ENCODE measurements at places on chromosomes 7 and 10. TPM values are rescaled to one million over a fixed set of nuclear protein-coding genes. Genes with fewer than 3 reads are reported as not detected.

C7orf33 gene
- not detected for total RNA-seq

DNA sequence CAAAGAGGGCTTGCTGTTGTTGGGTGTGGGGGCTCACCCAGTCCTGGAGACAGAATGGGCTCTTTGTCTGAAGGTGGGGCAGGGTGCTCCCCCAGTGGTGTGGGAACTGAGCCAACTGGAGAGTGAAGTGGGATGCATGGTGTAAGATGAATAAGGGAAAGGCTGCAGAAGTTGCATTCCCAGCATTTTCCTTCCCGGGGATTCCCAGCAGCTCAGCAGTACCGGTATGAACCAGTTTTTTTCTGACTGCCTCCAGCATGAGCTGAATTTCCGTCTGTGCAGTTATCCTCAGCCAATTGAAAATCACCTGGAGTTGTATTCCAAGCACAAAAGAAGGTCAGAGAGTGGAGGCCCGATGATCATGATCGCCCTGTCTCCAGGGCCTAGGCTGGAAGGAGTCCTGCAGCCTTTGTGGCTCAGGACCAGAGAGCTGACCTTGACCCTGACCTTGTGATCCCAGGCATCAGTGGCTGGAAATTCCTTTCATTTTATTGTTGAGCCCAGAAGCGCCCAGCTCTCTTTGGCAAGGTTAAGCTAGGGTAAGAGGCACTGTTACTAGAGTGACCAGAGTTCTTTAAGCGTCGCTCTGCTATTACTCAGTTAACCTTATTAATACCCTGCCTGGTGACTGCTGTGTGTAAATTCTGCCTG, 33.4 kb downstream of the OGDH start:
- peaks cover 42% of the 10 kb centered on the region for H3K4me1 ChIP-seq
- H3K4me3 ChIP-seq, result peak overlapping the region; percentile 22
- peak overlapping the region; percentile 98 for H3K27ac ChIP-seq
- DNase-seq, result peak; percentile 83
- peaks cover 13% of the 10 kb centered on the region for H3K36me3 ChIP-seq

DNA sequence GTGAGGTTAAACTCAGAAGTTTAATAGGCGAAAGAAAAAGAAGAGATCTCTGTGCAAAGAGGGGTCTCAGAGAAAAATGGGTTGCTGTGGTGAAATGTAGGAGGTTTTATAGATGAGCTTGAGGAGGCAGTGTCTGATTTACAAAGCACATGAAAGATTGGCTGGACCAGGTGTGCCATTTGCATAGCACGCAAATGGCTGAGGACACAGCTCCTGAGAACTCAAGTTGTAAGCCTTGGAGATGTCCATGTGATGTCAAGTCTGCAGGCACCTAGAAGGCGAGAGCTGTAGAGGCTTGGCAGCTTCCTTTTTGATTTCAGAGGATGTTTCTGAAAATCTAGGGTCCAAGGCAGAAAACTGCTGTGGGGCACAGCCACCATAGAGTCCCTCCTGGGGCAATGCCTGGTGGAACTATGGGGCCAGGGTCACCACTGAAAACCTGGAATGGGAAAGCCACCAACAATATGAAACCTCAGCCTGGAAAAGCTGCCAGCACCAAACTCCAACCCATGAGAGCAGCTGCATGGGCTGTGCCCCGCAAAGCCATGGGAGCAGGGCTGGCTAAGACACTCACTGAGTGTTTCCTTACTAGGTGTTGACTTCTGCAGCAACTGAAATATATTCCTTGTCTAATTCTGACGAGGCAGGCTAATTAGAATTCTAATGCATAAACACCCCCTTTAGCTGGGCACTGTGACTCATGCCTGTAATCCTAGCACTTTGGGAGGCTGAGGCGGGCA, 96.9 kb upstream of the TNS3 start:
- no peaks in the 10 kb centered on the region for H3K36me3 ChIP-seq
- no peak overlapping the region for H3K4me3 ChIP-seq
- H3K27me3 ChIP-seq, result no peaks in the 10 kb centered on the region
- peaks cover 21% of the 10 kb centered on the region for H3K4me1 ChIP-seq

DNA sequence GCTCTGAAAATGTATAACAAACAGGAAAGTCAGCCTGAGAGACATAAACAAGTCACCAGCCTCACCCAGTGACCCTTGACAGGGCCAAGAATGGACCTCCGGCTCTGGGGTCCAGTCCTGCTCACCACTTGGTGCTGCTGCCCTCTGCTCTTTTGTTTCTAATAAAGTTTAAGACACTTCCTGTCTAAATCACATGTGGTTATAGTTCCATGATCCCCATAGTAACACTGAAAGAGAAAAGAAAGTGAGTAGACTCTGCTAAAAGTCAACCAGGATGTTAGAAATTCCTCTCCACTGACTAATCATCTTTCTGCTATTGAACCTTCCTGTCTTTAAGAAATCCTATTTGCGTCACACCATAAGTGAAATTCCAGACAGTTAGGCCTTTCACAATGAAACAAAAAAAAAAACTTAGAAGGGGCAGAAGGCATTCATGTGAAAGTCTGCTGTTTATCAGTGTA, 179.2 kb upstream of the BET1 start:
- peaks cover 19% of the 10 kb centered on the region for H3K4me1 ChIP-seq
- DNase-seq, result peak; percentile 96
- H3K27ac ChIP-seq, result peak overlapping the region; percentile 100

Data from MCF 10A (cell line).